Activated CD4-positive, CD25-positive, alpha-beta regulatory T cell treated with anti-CD3 and anti-CD28 coated beads, Interleukin-2, amount 50 U/mL, for 16 hours (primary cell): ENCODE measurements at places on chromosomes 6 and 20.

DNA sequence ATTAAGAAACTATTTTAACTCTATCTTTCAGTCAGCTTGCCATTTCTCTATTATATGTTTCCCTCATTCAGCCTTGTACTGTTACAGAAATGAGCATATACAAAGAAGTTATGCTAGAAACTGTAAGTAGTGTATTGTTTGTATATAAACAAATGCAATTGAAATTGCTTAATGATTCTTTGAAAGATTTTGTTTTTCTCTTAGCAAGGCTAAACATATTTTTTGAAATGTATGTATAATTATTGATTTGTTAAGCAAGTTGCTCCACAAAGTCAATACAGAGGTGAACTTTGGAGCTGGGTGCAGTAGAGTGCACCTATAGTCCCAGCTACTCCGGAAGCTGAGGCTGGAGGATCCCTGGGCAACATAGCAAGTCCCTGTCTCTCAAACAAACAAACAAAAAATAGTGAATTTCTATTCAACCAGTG lies 253.6 kb downstream of the RNGTT start:
- DNase-seq = no peak

DNA sequence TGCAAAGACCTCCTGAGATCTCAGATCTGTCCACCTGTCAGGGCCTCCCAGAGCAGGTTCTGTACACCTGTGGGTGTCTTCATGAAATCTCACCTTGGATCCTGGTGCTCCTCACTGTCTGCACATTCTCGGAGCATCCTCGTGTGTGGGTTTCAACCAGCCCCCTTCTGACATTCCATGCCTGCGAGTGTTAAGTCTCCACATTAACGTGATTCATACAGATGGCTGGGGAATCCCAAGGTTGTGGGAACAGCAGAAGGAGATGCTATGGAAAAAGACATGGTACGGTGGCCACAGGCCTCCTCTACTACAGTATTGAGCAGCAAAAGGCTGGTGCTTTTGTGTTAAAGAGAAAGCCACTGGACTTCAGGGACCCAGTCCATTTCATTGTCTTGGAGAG lies 556.5 kb downstream of the DHX35 start:
- no peak for DNase-seq

DNA sequence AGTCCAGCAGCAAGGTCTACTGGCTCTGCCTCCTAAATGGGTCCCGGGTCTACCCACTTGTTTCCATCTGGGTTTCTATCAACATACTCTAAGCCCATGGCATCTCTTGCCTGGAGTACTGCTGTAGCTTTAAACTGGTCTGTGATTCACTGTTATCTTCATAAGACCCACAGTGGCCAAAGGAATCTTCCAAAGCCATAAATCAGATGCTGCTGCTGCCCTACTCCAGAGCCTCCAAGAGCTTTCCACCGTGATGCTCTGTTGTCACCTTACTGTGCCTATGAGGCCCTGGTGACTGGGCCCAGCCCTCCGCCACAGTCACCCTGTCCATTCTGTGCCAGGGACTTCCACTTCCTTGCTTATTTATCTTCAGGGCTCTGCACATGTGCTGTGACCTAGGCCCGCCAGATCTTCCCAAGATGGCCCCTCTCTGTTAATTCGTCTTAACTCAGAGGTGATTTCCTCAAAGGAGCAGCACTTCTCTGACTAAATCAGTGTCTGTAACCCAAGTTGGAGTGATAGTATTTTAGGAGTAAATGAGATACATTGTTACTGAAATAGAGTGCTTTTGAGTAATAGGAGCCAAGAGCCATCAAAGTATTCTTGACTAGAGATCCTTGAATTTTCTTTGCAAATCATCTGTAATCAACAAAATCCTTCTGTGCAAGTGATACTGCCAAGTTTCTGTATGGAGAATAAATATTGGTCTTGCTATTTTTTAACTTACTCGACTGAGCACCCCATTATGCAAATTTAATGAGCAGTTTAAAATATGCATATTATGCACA lies 102.5 kb downstream of the PPP1R14C start:
- DNase-seq = no peak

- DNase-seq = no peak
Observed at GRCh38 chr6:47138046-47138445, 95.9 kb upstream of the ADGRF1 start.

GRCh38 chr6:98875375-98875774 lies 41.0 kb downstream of the POU3F2 start:
- DNase-seq = no peak

GRCh38 chr6:160260803-160261450 lies 2.3 kb upstream of the SLC22A2 start:
- DNase-seq = no peak

DNA sequence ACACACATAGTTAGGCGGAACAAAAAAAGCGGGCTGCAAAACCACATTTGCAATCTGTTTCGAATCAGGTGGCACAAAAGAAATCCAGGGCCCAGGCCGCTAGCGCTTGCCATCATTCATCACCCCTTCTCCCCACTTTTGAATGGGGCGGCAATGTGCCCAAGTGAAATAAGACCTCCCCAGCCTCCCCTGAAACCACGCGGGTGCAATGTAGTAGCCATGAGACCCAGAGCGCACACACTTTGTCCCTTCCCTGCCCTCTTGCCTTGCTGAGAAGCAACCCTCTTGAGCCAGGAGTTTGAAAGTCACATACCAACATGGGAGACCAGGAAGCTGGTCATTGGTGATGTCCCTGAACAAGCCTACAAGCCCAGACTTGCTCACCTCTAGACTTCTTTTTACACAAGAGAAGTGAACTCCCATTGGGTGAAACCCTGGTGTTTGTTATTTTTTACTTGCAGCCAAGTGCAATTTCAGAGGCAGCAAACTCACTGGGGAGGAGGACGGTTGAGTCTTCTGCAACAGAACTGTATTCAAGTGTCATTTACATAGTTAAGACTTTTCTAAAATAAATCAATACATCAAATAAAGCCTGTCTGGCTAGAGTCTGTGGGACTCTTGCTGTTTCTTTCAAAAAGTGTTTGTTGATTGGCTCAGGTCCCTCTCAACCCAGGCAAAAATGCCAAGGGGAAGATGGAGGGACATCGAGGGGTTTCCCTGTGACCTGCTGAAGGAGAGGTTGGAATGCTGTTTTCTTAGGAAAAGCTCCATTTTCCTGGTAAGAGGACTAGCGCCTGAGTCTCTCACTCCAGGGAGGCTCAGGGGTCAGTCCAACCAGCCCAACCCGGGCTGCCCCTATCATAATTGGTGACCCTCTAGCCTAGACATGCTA lies 138.1 kb upstream of the PTPN1 start:
- no peak for DNase-seq

GRCh38 chr20:37841971-37842370 lies 61.0 kb upstream of the VSTM2L start:
- DNase-seq = no peak

DNA sequence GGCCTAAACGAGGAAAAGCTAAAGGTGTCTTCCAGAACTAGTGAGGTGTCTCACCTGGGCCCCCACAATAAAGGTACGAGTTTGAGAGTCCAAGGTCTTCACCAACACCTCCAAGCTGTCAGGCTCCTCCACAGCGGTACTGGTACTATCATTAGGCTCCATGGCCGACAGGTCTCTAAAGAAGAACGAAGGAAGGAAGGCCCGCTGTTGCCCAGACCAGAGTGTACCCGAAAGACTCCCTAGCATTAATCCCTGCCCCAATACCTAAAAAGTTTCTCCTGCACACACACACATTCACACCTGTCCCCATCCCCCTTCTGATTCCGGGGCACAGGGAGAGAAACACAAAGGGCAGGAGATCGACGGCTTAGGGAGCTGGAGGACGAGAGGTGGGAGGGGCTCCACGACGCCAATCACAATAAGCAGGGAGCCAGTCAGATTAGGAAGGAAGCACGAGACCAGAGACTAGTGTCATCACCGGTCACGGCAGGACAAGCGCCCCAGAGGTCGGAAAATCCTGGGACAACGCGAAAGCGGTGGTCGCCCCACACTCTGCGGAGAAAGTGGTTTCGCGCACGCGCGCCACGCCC lies 764 bp downstream of the BAG6 start:
- DNase-seq = no peak

GRCh38 chr20:56360133-56360907 lies 1.5 kb downstream of the FAM210B start:
- no peak for DNase-seq

DNA sequence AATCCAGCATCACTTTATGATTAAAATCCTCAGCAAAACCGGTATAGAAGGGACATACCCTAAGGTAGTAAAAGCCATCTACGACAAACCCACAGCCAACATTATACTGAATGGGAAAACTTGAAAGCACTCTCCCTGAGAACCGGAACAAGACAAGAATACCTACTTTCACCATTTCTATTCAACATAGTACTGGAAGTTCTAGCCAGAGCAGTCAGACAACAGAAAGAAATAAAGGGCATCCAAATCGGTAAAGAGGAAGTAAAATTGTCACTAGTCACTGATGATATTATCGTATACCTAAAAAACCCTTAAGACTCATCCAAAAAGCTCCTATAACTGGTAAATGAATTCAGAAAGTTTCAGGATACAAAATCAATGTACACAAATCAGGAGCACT lies 33.3 kb downstream of the BLOC1S5 start:
- DNase-seq = no peak

GRCh38 chr6:135328136-135328535 lies 147.0 kb downstream of the MYB start:
- DNase-seq = no peak

DNA sequence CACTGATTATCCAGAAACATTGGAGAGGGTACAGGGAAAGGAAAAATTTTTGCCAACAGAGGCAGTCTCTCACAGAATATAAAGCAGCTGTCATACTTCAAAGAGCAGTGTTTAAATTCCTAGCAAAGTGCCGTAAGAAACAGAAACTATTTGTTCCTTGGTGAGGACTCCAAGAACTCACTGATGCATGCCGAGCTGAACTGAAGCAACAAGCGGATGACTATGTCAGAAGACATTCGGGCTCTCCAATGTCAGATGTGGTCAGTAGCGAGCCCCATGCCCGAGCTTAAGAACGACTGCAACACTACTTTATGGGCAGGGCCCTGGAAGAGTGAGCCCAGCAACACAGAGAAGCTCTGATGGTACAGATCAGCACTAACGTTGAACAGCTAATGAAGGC lies 54.7 kb downstream of the OR2B6 start:
- no peak for DNase-seq

GRCh38 chr20:33933469-33933909 lies 60.2 kb upstream of the RALY start:
- DNase-seq = no peak

DNA sequence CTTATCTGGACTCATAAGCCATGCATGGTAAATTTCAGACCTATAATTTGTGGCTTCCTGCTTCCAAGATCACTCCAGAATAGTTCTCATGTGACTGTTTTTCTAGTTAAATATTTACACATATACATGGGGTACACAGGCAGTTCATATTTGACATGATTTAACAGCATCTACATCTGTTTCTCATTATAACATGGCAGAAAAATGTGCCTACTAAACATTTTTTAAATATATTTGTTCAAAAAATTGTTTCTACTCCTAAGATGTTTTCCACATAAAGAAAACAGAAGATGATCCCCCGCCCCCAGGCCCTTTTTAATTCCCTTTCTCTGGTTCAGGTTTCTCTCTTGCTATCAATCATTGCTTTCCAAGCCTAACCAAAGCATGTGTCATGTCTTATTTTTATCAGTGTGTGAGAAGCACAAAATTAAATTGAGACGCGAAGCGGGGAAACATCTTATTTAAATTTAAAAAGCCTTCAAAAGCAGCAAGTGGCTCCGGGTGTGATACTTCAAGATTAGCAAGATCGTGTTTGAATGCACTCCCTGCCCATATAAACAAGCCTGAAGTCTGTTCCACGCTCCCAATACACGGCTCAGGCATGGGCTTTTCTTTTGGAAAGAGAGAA lies 37.3 kb downstream of the IPCEF1 start:
- no peak for DNase-seq

DNA sequence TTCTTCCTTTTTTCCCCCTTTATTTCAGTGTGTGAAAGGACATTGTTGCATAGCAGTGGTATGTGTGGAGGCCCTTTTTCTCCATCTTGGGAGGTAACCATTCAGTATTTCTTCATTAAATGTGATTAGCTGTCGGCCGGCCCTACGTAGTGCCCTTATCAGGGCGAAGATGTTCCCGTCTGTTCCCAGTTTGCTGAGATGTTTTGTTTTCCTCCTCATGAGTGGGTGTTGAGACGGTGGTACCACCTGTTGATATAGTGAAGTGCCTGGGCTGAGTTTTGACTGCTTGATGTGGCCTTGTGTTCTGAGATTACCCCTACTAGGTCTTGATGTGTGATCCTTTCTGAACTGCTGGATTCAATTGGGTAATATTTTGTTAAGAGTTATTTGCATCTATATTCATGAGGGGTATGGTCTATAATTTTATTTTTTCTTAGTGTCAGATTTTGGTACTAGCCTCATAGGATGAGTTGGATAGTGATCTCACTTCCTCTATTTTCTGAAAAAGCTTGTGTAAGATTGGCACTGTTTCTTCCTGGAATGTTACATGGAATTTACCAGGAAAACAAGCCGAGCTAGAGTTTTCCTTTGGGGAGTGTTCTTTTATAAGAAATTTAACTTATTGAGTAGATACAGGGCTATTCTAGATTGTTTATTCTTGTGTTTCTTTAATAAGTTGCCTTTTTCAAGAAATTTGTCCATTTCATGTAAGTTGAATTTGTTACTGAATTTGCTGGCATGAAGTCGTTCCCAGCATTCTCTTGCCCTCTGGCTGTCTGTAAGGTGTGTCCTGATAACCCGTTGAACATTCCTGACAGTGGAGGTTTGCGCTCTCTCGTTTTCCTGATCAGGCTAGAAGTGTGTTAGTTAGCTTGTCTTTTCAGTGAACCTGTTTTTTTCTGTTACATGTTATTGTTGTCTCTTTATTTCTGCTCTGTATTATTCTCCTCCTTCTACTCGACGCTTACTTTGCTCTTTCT lies 4.3 kb downstream of the MTG2 start:
- DNase-seq = no peak

DNA sequence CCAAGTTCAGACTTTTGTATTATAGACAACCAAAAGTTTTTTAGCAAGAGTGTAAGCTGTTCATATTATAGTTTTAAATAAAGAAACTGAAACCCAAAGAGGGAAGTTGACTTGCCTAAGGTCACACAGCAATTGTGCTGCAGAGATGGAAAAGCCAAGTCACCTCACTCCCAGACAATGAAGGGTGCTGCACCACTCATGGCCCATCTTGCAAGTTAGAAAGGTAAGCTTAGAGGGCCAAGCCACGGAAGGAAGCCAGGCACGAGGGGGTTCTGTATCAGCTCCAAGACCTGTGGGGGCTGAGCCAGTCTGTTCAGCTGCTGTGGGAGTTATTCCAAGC lies 860 bp downstream of the DEFB124 start:
- DNase-seq = no peak

GRCh38 chr6:69232496-69232895 lies 564.3 kb downstream of the LMBRD1 start:
- DNase-seq = no peak

GRCh38 chr6:150079604-150080003 lies 10.7 kb upstream of the ULBP3 start:
- no peak for DNase-seq

GRCh38 chr20:38316341-38316740 lies 12.4 kb downstream of the BPI start:
- DNase-seq = no peak
